Thoracic aorta endothelial cell (primary cell): ENCODE measurements at places on chromosomes 1 and 21. TPM values are rescaled to one million over a fixed set of nuclear protein-coding genes. Genes with fewer than 3 reads are reported as not detected.

NR1I3 gene
- total RNA-seq, result not detected in 2 replicates

KMO gene
- not detected in 2 replicates for total RNA-seq

CFHR3 gene
- not detected in 2 replicates for total RNA-seq

FAM89A gene
- 12.1 and 16.4 TPM in 2 replicates for total RNA-seq

ARHGEF10L gene
- total RNA-seq, result 2.5 and 7.0 TPM in 2 replicates

NLRP3 gene
- total RNA-seq, result 0.14 TPM in 1 of 2 replicates, not detected in the other

PRKCZ gene
- total RNA-seq, result 0.40 and 0.72 TPM in 2 replicates

FOXO6 gene
- 0.14 and 0.66 TPM in 2 replicates for total RNA-seq

MFSD2A gene
- 3.9 and 5.3 TPM in 2 replicates for total RNA-seq

A3GALT2 gene
- not detected in 2 replicates for total RNA-seq

TINAGL1 gene
- 329 and 456 TPM in 2 replicates for total RNA-seq

SPATA45 gene
- not detected in 2 replicates for total RNA-seq

OR14K1 gene
- total RNA-seq, result not detected in 2 replicates
